ENCODE measurements at places on chromosomes 1 and 21.

DNA sequence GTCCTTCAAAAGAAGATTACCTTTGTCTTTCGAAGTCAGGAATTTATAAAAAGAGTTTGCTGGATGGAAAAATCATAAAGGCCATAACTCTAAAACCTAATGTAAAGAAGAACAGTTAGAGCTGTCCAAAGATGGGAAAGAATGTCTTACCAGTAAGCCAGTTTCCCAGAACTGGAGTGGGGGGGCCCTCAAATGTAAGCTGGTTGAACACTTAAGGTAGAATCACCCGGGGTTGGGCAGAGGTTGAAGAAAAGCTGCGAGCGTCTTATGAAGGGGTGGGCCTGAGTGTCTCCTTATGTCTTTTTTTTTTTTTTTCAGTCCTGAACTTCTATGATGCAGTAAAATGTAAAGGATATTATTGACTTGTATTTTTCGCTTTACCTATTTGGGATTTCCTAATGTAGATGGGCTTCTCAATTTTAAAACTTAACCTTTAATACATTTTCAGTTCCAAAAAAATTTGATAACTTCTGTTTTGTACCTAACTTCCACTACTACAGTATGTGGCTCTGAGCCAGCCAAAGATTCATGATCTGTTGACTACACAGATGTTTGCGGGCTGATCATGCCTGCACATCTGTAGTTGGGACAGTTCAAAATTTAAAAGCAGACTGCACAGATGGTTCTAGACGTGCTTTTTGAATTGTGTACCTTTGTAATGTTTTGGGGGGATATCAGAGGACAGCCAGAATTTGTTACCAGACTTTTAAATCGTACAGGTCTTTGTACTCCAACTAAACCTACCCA, 43.6 kb downstream of the NFYC start:
- DNase-seq, result no peak

DNA sequence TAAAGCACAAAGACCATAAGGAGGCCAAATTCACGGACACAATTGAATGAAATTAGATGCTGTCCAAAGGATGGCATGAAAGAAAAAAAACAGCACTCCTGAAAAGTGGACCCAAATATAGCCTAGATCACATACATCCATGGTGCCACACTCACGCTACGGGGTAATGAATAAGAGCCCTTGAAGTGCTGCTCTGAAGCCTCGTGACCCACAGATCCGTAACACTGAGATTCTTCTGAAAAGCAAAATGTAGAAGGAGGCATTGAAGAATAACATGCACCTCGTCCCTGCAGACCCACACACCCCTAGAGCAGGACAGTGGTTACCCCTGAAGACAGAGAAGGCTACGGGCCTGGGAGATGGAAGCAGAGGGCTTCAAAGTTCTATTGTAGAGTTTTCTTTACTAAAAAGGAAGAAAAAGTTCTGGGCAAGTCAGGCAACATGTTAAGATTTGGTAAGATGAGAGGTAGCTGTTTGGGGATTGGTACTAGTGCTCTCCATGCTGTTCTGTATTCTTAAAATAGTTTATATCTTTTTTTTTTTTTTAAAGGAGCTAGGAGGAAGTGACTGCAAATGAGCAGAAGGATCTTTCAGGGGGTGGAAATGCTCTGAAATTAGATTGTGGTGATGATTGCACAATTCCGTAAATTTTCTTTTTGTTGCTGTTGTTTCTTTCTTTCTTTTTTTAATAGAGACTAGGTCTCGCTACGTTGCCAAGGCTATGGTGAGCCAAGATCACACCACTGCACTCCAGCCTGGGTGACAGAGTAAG, 4.1 kb upstream of the ITGB2 start:
- no peak for DNase-seq

DNA sequence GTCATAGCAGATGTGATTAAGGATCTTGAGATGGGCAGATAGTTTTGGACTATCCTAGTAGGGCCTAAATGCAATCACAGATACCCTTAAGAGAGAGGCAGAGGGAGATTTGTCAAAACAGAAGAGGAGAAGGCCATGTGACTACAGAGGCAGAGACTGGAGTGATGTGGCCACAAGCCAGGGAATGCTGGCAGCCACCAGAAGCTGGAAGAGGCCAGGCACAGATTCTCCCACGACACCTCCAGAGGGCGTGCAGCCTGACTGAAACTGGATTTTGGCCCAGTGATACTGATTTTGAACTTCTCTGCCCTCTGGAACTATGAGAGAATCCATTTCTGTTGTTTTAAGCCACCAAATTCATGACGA, 52.1 kb upstream of the EPS8L3 start:
- DNase-seq, result no peak

- no peak for DNase-seq
Observed at GRCh38 chr1:216015116-216015515, 408.1 kb downstream of the USH2A start.

- no peak for DNase-seq
Observed at GRCh38 chr1:207831517-207832327, 79.2 kb downstream of the CD34 start.

- no peak for DNase-seq
Observed at GRCh38 chr1:215612391-215612790, 45.3 kb downstream of the KCTD3 start.

DNA sequence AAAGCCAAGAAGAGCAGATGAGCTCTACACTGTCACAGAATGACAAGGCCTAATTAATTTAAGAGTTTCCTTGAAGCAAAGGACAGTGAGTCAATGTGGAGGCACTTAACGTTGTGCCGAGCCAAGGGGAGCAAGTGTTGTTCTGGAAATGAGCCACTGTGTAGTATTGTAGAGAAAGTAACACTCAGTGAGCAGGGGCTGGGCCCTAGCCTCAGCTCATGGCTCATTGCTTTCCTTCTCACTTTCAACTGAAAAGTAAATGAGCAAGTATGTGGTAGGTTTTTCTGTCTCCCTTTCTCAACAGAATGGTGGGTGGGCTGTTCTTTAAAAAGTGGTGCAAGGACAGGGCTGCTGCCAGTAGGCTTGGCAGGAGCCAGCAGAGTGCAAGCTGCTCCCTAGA, 11.8 kb upstream of the KIAA0040 start:
- DNase-seq, result no peak

All from right lobe of liver (tissue), 6 donors.